ENCODE measurements at places on chromosomes 2 and 18.

GRCh38 chr2:143379955-143380354, 250.7 kb downstream of the ARHGAP15 start:
- DNase-seq: no peak

GRCh38 chr2:235314371-235314930, 179.4 kb upstream of the AGAP1 start:
- peak; percentile 56 for DNase-seq

- no peak for DNase-seq
Measured at GRCh38 chr2:33500177-33500576, 23.7 kb downstream of the RASGRP3 start.

DNA sequence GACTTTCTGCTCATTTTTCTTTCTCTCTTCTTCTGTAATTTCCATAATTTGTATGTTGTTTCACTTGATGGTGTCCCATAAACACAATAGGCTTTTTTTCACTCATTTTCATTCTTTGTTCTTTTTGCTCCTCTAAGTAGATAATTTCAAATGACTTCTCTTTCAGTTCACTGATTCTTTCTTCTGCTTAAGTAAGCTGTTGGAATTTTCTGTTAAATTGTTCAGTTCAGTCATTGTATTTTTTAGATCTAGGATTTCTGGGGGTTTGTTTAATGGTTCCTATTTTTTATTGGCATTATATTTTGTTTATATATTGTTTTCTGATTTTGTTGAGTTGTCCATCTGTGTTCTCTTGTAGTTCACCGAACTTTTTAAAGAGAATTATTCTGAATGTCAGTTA, 19.5 kb downstream of the SP140L start:
- no peak for DNase-seq

- no peak for DNase-seq
Measured at GRCh38 chr18:79428287-79428686, 32.6 kb downstream of the NFATC1 start.

- peak; percentile 71 for DNase-seq
Measured at GRCh38 chr2:120224735-120225548, 1.7 kb upstream of the TMEM185B start.

DNA sequence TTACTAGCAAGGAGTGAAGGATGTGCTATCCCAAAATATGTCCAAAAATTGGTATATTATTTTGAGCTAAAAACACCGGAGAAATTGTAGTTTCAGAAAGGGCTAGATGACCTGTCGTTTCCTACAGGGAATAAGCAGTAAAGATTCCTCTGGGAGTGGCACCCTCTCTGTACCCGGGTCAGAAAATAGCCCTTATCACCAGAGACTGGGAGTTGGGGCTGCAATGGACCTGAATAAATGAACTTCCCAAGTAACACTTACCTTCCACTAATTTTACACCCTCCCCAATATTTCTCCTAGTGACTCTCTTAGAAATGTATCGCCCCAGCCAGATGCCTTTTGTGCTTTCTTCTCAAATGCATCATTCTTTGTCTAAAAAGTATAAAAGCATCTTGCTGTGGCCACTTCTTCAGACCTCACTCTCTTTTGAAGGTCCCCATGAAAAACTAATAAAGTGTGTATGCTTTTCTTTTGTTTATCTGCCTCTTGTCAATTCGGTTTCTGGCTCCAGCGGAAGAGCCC, 734 bp upstream of the RMC1 start:
- no peak for DNase-seq

DNA sequence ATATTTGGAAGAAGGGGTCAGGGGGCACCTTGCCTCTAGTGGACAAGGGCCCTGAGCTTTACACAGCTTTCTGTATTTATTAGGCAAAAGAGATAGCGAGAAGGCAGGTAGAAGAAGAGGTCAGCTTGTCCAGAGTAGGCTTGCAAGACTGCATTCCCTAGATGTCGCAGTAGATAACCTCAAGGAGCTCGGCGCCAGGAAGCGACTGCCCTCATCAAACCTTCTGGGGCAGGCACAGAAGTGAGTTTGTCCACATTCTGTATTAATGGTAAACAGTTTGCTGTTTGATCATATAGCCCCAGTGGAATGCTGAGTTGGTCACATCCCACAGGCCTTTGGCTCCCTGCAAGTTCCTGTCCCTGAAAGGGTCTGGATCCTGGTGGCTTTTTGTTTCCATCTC, 7.0 kb downstream of the CHCHD5 start:
- DNase-seq: no peak

GRCh38 chr2:230505162-230505561, 89.2 kb downstream of the SP100 start:
- no peak for DNase-seq

GRCh38 chr2:238104226-238104690, 4.1 kb downstream of the ESPNL start:
- DNase-seq: no peak

GRCh38 chr2:140876015-140876414, 1254.8 kb downstream of the LRP1B start:
- DNase-seq: no peak

GRCh38 chr2:19120181-19120580, 238.2 kb downstream of the OSR1 start:
- no peak for DNase-seq

DNA sequence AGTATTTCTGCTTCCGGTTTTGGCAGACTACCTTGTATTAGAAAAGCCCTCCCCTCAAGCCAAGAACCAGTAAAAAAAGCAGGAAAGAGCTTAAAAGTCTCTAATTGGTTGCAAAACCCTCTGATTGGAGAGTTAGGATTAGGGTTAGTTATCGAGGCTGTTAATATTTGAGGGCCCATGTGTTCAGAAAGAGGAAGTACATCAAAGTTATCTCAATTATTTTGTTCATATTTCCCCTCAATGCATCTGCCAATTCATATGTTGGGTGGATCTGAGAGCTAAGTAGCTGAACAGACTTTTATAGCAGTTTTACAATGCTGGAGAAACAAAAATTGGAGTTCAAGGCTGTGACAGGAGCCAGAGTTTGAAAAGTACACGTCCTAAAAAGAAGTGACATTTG, 43.1 kb upstream of the KLHL14 start:
- DNase-seq: no peak

GRCh38 chr2:238170386-238171071, 11.8 kb downstream of the ERFE start:
- DNase-seq: no peak

- no peak for DNase-seq
Measured at GRCh38 chr2:104929663-104930062, 75.7 kb downstream of the POU3F3 start.
